ENCODE measurements at places on chromosomes 3 and 15.

DNA sequence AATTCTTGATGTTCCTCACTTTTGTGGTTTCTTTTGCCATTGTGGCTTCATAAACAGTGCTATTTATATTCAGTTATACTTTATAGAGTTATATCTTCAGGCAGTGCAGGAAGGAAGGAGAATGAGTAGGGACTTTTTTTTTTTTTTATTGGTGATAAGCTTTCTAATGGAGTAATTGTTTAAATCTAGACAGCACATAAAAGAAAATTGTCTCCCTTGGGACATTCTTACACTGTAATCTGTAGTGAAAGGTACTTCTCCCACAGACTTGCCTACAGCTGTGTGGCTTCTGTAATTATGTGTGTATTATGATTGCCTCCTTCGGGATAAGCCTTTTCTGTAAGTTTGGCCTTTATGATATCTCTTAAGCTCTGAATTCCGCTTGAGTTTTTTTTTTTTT, 41.6 kb downstream of the WDR76 start:
- no peak for DNase-seq

GRCh38 chr3:124266487-124266886, 274.6 kb upstream of the ROPN1 start:
- DNase-seq = no peak

DNA sequence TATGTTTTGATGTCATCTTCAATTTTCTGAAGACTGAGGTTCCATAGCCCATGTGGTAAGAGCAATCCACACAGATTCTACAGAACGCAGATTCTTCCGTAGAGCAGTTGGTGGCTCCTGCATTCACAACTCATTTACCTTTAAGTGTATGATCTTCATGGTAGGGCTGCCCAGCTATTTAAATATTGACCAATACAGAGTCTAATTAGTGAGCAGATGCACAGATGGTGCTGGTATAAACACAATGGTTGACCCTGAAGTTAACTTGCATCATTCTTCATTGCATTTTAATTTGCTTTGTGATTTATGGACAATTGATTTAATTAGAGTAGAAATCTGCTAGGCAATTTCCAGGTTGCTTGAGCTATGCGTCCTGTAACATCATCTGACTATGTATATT, 269.2 kb downstream of the SQOR start:
- DNase-seq = no peak

GRCh38 chr3:125191730-125192129, 20.8 kb downstream of the SLC12A8 start:
- DNase-seq = no peak

- peak; percentile 31 for DNase-seq
These were observed 519.7 kb downstream of the DIPK2A start for GRCh38 chr3:144491333-144491732.

DNA sequence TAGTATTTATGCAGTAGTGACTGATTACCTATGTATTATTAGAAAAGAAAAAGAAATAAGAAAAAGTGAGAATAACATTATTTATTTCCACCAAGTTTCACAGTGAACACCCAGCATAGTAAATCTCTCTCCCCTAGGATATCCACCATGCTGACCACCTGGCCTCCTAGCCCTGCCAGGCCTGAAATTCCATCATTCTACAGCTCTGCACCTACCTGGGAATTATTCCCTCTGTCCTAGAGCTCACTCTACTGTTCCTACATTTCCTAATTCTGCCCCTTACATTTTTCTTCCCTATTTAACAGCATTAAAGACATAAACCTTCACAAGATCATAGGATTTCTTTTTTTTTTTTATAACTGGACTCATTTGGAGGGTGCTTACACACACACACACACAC, 525.3 kb upstream of the PPP2R3A start:
- DNase-seq = no peak

DNA sequence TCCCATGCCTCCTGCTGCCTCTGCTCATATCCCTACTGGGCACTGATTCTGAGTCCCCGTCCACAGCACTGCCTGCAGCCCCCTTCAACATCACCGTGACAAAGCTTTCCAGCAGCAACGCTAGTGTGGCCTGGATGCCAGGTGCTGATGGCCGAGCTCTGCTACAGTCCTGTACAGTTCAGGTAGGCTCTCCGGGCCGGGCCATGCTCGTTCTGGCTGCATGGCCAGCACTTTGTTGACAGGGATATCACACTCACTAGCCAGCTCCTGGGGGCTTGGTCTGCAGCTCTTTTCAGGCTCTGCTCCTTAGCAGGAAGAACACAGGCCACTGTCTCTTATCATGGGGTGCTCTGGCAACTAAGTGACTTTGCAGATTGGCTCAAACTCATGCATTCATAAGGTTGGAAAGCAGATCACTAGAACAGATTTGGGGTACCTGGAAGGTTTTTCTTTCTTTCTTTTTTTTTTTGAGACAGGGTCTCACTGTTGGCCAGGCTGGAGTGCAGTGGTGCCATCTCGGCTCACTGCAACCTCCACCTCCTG, 6.0 kb downstream of the TYRO3 start:
- DNase-seq = no peak

GRCh38 chr15:27865926-27866325, 233.2 kb downstream of the OCA2 start:
- DNase-seq = no peak

DNA sequence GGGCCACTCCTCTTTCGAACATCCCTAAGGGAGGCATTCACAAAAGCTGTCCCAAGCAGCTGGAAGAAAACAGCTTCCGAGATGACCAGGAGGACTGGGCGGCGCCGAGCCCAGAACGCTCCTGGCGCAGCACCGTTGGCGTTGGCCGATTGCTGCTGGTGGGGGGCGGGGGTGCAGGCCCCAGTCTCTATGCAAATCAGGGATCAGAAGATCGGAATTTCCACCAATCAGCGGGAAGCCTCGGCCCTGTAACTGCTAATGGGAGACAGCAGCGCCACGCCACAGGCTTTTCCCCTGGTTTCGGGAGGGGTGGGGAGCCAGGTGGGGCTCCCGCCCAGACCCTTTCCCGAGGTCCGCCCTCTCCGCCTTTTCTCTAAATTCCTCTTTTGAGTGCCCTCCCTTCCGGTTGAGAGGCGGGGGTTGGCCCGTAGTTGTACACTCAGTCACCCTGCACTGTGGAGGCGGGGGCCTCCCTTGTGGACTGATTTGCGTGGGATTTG, 27.0 kb downstream of the HMCES start:
- peak; percentile 94 for DNase-seq

- DNase-seq = no peak
These were observed 217.7 kb downstream of the MEIS2 start for GRCh38 chr15:36882487-36883131.

GRCh38 chr3:128807186-128807830, 72.1 kb upstream of the ACAD9 start:
- DNase-seq = no peak

- no peak for DNase-seq
These were observed 118.3 kb downstream of the OSBPL10 start for GRCh38 chr3:31862666-31863279.

DNA sequence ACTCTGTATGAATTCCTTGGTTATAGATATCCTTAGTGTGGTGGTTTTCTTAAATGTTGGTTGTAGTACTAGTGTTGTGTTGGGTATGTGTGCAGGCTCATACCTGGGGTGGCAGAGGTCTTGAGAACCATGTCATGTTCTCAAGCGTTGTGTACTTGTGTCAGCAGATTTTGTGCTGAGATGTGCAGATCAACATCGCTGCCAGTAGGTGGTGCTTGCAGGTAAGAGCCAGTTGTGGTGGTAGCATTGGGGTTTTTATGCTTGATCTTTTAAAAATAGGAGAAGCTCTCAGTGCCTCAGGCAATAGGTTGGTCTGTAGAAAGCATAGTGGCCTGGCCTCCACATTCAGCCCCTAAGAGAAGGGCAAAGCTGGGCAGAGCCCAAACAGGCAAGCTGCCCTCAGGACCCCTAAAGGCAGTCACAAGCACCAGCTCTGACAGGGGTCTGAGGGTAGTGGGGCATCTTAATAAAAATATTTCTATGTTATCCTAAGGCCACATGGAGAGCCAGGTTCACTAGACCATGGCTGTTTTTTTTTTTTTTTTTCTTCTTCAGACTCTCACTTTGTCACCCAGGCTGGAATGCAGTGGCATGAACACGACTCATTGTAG, 164.0 kb downstream of the IL20RB start:
- DNase-seq = peak; percentile 54

DNA sequence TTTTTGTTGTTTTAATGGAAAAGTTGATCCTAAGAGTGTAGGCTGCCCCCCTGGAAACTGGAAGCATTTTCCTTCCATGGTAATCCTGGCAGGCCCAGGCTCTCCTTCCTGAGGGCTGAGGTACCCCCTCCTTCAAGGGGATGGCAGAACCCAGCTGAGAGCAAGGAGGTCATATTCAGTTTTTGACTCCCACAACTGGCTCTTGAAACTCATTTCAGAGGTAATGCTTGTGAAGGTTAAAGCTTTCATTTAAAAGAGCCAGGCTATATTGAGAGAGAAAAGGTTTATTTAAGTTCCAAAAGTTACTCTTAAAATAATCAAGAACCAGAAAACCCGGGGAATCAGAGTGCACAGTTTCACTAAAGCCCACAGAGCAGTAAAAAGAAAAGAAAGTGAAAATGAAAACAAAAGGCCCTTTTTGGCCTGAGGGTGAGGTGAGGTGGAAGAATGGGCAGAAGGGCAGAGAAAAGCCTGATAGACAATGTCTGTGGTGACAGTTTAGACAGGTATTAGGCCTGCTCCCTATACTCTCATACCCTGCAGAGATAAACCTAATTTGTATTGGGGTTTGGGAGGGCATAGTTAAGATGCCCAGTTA, 47.0 kb upstream of the RBP1 start:
- DNase-seq = no peak

GRCh38 chr3:179872842-179873241, 163.9 kb downstream of the PEX5L start:
- peak; percentile 18 for DNase-seq

DNA sequence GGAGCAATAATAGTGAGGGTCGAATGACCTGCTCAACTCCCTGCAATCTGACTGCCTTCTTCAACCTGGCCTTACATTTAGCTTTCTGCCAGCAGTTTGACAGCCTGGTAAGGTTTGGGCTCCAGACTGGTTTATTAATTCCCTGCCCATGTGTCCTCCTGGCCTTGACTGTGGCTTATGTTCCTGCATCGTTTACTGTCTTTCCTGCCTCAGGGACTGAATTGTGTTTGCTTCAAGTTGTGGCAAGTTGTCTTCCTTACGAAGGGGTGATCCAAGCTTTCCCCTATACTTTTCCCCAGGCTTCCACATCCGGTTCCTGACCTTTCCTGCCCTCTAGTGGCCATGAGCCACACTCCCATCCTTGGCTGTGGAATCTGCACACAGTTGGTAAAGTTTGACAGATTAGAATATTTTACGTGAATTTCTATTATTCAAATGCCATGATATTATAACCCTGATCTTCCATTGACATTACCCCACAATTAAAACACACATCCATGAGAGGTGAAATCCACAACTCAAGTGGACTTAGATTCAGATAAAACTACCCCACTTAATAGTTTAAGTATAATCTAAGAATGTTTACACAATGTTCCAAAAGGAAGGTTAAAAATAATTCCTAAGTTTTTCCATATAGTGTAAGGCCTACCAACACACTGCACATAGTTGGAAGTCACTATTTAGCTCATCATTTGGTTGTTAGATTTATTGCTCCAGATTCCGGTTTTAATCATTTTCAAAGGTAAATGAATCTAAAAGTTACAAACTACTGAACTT, 95.7 kb downstream of the NEDD4 start:
- DNase-seq = peak; percentile 74

DNA sequence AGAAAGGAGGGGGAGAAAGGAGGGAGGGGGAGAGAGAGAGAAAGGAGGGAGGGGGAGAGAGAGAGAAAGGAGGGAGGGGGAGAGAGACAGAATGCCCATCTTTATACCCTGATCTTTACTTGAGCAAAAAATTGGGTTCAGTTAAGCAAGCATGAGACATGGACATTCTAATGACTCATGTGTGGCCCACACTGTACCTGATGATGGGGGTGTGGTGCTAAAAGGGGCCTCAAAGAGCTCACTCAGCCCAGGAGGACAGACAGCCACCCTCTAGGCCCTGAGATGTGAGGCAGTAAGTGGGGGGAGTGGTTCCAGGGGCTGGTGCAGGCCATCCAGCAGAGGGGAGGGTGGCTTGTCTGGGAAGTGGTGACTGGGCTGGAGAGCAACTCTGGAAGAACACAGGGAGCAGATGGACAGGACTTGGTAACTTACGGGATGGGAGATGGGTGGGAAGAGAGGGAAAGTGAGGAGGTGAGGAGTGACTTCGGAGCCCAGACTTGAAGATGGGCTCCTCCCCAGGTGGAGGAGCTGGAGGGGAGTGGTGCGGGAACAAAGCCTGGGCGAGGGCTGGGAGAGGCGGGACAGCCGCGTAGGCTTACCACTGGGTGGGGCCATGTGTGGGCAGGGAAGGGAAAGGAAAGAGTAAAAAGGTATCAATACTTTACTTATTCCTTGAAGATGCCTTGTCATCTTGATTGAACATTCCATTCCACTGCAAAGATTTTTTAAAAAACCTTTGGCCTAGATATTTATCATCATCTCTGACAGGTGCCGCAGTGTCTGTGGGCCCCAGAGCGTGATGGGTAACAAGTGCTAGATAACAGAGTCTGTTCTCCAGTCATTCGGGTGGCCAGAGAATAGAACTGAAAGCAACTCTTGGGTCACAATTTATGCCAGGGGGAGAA, 32.3 kb downstream of the TSPAN3 start:
- no peak for DNase-seq

DNA sequence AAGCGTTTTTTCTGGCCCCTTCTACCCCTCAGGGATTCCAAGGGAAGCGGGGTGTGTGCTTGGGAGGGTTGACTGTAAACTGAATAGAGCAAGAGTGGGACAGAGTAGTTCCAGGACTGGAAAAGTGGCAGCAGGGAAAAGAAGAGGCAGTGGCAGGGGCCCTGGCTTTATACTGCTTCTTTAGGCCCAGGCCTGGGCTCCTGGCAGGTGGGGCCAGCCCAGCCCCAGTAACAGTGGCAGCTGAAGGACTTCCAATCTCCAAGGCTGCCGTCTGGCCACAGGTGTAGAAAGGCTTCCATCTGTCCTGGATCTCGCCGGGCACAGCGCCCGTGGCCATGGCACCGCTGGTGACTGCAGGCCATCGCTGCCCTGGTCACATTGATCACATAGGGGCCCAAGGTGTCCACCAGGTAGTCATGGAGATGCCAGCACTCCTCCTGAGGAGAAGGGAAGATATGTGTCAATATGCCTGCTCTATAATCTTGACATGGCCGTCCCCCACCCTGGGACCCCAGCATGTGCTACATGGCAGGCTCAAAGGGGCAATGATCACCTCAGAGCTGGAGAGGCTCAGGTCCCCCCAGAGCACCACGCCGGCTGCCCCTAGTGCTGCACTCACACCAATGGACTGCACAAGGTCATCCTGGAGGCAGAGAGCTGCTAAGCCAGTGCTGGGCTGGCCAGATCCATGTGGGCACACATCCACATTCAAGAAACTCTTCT, 1.0 kb upstream of the IFRD2 start:
- DNase-seq = no peak

Measured in iPS-NIHi11 (cell line).